ENCODE measurements at places on chromosomes 5 and 9.

GRCh38 chr9:70110194-70111041 lies 66.8 kb downstream of the MAMDC2 start:
- DNase-seq = no peak

- DNase-seq = no peak
Measured at GRCh38 chr9:70406434-70406862, 8.0 kb downstream of the KLF9 start.

DNA sequence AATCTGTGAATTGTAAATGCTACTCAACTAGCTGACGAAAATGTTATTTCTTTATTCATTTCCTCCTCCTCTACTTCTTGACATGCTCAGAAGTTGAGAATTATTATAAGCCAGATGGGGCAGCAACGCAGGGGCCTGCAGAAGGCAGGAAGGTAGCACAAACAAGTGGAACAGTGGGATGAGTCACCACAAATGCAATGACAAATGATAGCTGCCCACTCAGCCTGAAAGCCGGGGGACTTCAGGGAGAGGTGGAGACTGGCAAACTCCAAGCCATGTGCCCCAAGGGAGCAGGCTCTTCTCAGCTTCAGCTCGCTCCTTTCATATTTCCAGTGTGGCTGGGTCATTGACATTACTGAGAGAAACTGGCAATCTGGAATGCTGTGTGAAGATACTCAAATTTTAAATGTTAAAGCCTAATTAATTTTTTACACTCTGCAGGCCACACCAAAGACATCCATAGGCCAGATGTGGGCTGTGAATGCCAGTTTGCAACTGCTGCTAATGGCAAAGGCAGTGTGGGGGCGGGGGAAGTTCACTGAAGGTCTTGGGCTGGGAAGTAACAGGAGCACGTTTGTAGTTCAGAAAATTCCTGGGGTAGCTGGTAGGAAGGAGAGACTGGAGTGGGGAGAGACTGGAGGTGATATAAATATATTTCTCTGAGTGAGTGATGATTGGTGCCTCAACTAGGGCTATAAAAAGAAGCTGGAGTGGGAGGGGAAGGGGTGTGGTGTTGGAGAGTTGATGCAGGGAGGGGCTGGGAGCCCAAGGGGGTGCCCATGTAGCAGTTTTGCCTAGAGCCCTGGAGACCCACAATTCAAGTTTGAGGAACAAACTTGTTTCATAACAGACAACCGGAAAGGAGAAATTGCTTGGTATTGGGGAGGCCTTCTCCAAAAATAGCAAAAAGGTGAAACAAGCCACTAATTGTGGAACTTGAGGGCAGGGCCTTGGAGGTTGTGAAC lies 20.8 kb upstream of the ADRB2 start:
- DNase-seq = no peak

GRCh38 chr5:112183103-112183711 lies 235.9 kb downstream of the EPB41L4A start:
- DNase-seq = no peak

DNA sequence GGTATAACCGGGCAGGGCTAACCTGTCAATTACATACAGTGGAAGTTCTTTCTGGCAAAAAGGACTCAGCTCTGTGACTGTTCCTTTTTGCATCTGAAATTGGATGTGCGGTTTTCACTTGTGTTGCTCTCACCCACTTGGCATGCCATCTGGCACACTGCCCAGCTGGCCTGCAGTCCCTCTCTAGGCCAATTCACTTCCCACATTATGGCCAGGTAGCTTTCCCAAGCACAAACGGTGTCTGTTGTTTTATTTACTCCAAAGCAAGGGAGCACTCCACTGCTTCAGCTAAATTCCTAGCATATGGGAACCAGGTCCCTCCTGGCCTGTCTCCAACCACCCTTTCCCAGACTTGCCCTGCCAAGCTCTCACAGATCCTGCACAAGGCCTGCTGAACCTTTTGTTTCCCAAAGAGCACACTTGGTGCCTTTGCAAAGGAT lies 132.5 kb downstream of the SEMA6A start:
- no peak for DNase-seq

DNA sequence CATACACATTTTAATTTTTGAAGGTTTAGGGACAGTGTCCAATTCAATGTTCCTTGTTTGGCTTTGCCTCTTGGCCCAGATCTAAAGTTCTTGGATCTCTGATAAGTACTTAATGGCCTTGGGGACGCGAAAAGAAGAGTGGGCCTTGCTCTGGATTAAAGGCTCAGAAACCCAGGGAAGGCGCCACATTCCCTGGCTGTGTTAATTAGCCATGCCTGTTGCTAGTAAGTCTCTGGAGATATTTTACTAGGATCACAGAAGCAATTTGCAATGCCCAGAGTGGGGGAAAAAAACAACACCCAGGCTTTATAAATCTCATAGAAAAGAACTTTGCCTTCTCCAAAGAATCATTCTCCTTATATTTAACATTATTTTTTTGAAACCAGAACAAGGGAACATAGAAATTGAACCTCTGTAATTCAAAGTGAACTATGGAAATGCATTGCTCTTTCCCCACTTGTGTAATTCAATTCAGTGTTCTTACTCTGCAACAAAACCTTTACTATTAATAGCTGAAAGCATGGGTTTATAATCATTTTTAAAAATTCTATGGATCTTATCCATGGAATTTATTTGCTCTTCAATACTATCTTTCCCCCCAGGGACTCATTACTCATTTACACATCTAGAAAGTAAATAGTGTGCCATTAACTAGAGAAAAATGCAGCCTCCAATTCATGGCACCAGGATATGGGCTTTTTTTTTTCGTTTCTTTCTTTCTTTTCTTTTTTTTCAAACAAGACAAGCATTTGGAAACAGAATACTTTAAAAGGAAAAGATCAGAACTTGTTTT lies 172.2 kb upstream of the ANKRD55 start:
- DNase-seq = no peak

DNA sequence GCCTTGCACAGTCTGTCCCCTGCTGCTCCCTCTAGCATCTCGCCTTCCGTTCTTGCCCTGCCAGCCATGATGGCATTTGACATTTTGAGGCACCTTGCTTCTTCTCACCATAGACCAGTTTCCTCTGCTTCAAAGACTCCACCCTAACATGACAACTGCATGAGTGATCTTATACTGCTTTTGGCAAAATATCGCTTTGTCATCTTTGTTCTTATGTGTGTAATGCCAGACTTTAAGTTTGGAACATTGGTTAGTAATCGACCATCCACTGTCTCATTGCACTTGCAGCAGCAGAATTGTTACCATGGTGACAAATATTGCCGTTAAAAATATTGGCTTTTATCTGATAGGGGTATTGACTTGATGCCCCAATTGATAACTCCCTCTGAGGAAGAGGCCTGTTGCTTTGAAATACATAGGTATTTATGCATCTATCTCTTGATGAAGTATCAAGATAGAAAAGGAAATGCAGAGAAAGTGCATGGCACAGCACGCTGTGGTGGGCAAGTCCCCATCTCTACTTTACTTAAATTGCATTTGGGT lies 6.8 kb downstream of the GARIN3 start:
- DNase-seq = no peak

DNA sequence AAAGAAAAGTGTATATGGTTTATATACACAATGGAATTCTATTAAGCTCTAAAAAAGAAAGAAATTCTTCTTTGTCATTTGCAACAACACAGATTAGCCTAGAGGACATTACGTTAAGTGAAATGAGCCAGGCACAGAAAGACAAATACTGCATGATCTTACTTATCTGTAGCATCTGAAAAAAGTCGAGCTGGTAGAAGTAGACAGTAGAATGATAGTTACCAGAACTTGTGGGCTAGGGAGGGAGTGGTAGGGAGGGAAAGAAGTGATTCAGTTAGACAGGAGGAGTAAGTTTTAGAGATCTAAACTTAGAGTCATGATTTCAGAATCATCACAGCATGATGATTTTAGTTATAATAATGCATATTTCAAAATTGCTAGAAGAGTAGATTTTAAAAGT lies 184.6 kb downstream of the TLE4 start:
- DNase-seq = no peak

DNA sequence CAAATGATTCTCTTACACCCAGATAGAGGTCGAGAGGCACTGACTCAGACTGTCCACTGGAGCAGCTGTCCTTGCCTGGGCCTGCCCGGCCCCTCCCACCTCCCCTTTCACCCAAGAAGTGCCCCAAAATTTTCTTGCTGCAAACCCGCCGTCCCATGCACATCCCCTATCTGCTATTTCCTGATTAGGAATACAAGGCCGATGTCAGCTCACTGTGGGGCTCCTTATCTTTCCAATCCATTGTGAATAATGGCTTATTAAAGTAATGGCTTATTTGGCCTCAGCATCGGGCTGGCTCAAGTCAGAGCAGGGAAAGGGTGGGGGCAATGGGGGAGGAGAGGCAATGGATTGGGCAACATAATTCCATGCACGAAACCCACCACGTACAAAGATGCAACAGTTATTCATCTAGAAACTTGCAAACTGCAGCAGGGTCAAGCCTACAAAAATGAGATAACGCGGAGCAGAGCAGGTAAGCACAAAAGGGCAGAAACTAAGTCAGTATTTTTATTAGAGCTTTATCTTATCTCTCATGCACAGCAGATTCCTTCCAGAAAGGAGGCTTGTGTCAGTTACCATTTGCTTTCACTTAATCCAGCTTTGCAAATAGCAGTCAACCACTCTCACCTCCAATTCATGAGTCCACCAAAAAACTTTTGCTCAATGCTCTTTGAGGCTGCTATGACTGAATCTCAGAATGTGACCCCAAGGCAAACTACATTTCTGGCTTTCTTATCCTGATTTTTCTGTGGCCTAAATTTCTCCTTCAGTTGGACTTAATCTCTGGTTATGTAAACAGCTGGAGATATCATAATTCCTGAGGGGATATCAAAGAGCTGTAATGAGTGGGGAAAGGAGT lies 138.2 kb upstream of the OSMR start:
- no peak for DNase-seq

DNA sequence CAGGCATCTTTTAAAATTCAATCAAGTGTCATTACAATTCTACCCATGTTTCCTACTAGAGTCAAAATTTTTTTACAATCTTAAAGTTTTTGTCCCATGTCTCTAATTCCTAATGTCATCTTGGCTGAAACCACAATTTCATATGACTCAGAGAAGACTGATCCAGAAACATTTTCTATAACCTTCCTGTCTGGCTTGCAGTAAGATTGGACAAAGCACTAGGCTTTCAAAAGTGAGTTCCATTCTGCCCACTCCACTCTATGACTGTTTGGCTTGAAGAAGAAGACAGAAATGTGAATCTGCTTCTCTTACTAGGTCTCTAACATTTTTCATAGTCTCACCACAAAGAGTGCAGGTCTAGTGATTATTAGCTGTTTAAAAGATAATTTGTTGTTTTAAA lies 88.8 kb downstream of the NR3C1 start:
- DNase-seq = no peak

DNA sequence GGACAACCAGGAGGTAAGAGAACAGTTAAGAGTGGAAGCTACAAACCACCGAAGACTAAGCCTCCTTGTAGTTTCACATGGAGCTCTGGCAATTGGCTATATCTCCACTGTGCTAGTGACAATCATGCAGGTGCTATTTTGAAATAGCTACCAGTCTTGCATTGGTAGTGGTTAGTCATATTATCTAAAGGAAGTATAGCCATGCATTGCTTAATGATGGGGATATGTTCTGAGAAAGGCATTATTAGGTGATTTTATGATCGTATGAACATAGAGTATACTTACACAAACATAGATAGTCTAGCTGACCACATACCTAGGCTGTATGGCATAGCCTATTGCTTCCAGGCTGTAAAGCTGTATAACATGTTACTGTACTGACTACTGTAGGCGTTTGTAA lies 28.4 kb downstream of the HSDL2 start:
- no peak for DNase-seq

GRCh38 chr5:138506370-138507306 lies 36.4 kb downstream of the ETF1 start:
- DNase-seq = no peak

GRCh38 chr5:17189381-17190036 lies 27.9 kb upstream of the BASP1 start:
- DNase-seq = peak; percentile 73

DNA sequence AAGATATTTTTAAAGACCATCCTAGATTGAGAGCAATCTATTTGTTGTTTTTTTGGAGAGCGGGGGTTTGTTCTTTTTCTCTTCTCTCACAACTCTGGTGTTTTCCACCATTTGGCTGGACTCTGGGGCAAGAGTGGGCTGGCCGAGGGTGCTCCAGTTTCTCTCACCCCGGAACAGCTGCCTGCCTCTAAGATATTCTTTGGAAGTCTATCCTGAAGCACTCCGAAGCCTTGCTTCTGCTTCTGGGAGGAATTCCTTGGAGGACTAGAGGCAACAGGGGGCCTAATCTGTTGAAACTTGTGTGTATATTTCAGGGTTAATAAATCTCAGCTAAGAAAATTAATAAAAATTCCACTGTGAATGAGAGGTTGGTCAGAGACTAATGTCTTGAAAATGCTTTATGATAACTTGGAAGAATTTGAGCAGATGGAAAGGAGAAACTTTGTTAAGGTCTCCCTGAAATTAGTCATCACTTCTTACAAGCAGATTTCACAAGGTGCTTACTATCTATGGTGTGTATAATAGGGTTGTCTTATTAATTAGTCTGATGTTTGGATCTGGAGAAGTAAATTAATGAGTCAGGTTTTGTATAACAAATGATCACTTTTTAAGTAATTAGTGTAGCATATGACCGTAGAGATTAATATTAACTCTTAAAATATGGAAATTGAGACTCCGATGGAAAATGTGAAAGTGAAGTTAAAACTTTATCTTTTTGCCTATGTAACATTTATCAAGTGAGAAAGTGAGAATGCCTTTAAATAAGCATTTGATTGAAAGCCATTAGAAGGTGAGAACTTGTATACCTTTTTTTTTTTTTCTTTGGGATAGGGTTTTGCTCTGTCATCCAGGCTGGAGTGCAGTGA lies 4.0 kb downstream of the MAN2A1 start:
- no peak for DNase-seq

- DNase-seq = no peak
Measured at GRCh38 chr5:56557198-56557597, 258.2 kb upstream of the MAP3K1 start.

GRCh38 chr5:76582230-76583162 lies 40.7 kb downstream of the F2RL2 start:
- DNase-seq = no peak

DNA sequence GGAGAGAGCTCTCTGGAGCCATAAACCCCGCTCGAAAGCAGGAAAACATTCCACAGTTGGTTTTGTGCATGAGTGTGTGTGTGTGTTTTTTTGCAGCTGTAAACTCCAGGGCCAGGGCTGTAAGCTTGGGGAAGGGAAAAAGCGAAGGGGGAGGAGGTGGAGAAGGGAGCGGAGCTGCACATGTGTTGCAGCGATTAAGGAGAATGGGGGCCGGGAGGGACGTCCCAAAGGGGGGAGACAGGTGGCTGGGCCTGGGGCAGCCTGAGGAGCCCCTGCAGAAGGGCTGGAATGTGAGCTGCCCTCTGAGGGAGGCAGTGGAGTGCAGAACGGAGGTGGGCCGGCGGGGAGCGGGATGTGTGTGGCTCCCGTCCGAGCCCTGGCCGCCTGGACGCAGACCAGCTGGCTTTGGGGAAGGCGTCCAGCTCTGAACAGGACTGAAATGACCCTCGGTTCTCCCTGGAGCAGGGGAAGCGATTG lies 2.7 kb upstream of the MYMK start:
- DNase-seq = no peak

- DNase-seq = no peak
Measured at GRCh38 chr5:11224436-11225187, 463.6 kb upstream of the DAP start.
